ENCODE measurements at places on chromosomes 6 and 20. TPM values are rescaled to one million over a fixed set of nuclear protein-coding genes. Genes with fewer than 3 reads are reported as not detected.
A peak's percentile ranks its signal among the peaks of the same experiment; 100 is the strongest.

GRCh38 chr6:165181951-165182414 is 127.4 kb downstream of the C6orf118 start:
- DNase-seq = peak; percentile 38

DNA sequence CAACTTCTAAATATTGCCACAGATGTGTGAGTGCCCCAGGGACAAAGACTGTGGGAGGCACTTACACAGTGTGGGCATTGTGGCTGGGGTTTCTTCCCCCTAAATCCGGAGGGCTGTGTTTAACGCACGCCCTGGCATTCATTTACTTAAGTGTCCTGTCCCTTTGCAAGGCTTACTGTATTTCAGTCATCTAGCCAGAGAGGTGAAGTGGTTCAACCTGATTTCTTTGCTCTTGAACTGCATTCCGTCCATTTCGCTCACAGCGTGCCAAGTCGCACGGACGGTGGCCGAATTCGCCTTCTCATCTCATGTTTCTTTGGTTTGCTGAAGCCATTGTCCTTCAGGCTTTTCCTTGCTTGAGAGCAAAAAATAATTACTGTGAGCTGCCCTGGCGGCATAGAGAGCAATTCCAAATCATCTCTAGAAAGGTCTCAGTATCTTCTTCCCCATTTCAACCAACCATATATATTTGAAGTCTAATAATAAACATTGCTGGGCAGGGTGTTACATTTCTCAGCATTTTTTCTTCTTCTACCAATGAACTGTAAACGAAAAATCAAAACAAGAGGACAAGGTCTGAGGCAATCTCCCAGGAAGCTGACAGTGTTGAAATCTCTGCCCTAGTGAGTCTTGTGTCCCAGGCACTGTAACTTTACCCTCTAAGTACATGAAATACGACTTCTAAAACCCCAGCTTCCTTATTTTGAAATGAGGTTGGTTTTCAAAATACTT is 16.9 kb downstream of the SYTL3 start:
- DNase-seq = peak; percentile 88

GRCh38 chr6:157760589-157761330 is 62.3 kb upstream of the SNX9 start:
- DNase-seq = peak; percentile 67

DNA sequence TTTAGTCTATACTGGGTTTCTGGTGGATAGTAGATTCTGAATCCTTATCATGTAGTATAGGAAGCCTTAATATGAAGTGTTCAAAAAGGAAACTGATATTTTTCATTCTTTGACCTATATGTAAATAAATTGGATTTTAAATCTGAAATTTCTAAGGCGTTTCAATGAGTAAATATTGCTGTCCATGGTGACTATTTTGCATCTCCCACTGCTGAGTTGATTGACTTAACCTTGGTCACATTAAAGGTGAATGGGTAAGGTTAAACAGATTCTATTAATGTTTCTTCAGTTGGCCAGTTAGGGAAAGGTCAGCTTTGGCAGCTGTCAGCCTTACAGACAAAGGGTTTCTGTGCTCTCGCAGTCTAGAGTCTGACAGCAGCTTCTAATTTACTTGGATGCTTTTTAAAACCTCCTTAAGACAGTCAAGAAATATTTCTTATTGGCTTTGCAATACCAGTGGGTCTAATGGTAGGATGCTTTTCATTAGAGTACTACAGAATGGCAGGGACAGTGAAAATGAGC is 24.8 kb downstream of the PRIM2 start:
- DNase-seq = no peak

SRMS gene
- not detected for total RNA-seq

LTB gene
- 0.29 TPM for total RNA-seq

OSTM1 gene
- 36.5 TPM for total RNA-seq
